ENCODE measurements at places on chromosomes 12 and 14. TPM values are rescaled to one million over a fixed set of nuclear protein-coding genes. Genes with fewer than 3 reads are reported as not detected.

The ATN1 gene
- total RNA-seq: 93.5 TPM

GRCh38 chr12:98085046-98085755 lies 430.2 kb upstream of the TMPO start:
- no peak for DNase-seq

DNA sequence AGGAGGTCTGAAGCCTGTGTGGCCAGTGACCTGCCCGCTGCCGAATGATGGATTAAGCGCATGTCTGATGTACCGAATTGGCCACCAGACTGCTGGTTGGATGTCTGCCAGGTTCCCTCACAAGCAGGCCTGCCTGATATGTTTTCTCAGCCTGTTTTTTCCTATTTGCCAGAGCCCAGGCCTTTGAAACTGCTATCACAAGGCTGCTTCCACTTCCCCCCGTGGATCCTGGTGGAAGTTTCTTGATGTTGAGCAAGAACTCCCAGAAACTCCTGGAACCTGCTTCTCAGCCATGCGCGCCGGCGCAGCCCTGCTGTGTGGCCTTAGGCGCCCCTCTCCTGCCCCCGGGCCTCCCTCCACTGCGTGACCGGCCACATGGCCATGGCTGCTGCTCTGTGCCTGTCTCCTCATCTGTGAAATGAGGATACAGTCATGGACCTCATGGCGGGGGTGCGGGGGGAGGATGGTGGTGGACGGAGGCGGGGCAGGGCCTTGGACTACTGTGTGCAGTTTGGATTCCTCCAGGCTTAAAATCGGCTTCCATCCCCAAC lies 56.6 kb downstream of the CALM1 start:
- DNase-seq: no peak

DNA sequence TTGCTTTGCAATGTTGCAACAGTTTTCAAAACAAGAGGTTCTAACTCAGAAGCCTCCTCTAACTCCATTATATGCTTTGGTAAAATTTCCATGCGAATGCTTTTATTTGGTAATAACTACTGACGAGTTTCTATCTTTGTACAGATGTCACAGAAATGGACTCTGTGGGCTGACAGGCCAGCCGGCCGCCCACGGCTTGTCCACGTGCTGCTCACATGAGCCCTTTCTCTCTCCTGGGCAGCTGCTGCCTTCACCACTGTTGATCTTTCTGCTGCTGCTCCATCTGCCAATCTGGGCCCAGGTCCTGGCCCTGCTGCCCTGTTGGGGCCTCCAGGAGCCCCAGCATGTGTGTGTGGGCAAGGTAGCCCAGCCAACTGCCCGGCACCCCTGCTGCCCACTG lies 168.2 kb upstream of the TMEM132C start:
- no peak for DNase-seq

- DNase-seq: no peak
Measured at GRCh38 chr12:24172031-24172772, 222.7 kb upstream of the SOX5 start.

- DNase-seq: no peak
Measured at GRCh38 chr12:51636986-51637385, 46.0 kb downstream of the SCN8A start.

- no peak for DNase-seq
Measured at GRCh38 chr14:39454906-39455539, 22.8 kb upstream of the FBXO33 start.

GRCh38 chr12:104526751-104527150 lies 70.0 kb downstream of the CHST11 start:
- no peak for DNase-seq

All from omental fat pad (tissue), 4 donors.